ENCODE measurements at places on chromosomes 11 and 22.

- no peak for DNase-seq
Measured at GRCh38 chr22:38965614-38966379, 8.4 kb downstream of the APOBEC3A start.

GRCh38 chr22:36925388-36926290 is 12.2 kb downstream of the CSF2RB start:
- DNase-seq = no peak

GRCh38 chr11:3231851-3232744 is at the start of gene MRGPRE:
MRGPRE (minus strand) TSS chr11:3232417; CDS start chr11:3228799, 3,618 bp downstream.
- peak; percentile 6 for DNase-seq

- DNase-seq = no peak
Measured at GRCh38 chr22:26707581-26707980, 50.2 kb downstream of the MIAT start.

DNA sequence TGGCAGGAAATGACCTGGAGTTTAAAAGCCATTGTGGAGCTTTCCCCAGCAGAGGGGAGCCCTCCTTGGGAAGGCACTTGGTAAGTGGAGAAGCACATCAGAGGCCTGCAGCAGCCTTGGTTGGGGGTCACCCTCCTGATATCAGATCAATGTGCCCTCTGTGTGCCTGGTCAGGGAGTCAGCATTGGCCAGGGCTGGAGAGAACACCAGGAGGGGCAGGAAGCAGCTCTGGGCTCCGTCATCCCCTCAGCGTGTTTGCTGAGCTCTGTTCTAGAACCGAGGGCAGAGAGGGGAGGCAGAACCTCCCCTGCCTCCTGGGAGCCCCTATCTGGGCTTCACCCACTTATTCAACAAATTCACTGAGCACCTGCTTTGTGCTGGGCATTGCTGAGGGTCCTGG is 846.0 kb downstream of the TBC1D22A start:
- no peak for DNase-seq

- DNase-seq = no peak
Measured at GRCh38 chr22:23970201-23970641, 3.5 kb downstream of the DDTL start.

- no peak for DNase-seq
Measured at GRCh38 chr22:39498368-39498767, 3.7 kb upstream of the MIEF1 start.

DNA sequence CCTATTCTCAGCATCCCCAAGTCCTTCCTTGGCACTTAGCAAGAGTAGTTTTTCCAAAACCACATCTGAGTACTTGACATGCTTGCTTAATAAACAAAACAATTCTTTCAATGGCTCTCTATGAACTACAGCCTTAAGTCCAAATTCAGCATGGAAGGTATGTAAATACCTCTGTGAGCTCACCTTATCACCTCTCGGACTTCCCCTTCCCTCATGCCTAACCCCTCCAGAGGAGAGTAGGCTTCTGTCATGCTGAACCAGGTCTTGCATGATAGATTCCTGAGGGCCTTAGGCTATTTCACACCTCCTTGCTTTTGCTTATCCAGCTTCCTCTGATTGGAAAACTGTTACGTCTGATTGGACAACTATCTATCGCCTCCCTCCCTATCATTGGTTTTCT is 312.9 kb upstream of the CCDC90B start:
- DNase-seq = no peak

GRCh38 chr11:117995472-117995871 is 9.3 kb downstream of the IL10RA start:
- DNase-seq = no peak

Data from activated naive CD4-positive, alpha-beta T cell treated with anti-CD3 and anti-CD28 coated beads, Interleukin-2, amount 50 U/mL, for 16 hours (primary cell).